ENCODE measurements at places on chromosomes 1 and 21.

- DNase-seq = no peak
Observed at GRCh38 chr1:50305808-50306207, 117.4 kb downstream of the DMRTA2 start.

DNA sequence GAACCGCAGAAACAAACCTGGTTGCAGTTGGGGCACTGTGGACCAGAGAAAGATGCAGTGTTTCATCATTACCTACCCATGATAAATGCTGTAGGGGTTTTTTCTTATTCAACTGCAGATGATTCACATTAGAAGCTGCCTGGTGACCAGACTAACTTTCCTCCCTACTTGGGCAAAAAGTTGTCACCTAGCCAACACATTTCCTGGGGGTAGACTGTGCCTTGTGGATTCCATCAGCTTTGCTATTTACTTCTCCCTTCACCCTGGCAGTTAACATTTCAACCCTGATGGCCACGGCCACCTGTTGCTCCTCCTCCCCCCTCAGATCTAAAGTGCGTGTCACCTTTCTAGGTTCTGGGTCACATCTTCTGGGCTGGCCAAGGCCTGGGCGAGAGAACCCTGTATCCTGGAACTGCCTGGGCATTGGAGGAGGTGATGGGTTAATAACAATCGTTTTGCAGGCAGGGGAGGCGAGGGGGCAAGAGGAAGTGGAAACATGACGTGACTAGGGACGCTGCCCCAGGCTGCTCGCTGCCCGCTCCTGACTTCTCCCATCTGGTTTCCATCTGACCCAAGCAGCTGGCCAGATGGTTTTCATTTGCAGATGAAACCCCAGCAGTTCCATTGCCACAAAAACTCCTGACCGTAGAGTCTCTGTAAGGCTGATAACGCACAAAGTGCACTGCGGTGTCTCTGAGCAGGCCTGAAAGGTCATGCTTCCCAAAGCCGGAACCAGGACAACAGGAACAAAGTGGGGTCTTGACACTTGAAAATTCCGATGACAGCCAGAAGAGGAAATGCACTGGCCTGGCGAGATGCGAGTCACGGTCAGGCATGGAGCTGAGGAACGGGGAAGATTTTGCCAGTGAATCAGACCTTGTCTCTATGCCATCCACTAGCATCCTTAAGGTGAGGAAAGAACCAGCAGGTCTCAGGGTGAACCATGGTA, 36.6 kb downstream of the CAPZB start:
- DNase-seq = peak; percentile 41

DNA sequence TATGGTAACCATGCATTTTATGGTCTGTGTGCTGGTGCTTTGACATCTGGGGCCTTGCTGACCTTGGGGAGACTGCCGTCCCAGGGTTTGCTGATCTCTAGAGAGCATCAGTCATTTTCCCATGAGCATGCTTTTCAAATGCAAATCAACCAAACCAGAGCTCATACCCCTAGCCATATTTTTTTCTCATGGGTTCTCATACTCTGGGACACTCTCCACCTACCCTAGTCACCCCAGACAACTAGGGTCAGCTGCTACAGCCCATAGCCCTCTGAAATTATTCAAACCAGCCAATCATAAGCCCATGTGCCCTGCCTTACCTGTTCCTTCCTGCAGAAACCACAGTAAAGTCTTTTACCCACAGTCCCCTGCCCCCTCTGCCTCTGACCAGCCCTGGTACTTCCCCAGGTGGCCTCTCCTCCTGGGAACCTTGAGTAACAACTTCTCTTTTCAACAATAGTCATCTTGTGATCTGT, 132.0 kb downstream of the MAP3K21 start:
- no peak for DNase-seq

DNA sequence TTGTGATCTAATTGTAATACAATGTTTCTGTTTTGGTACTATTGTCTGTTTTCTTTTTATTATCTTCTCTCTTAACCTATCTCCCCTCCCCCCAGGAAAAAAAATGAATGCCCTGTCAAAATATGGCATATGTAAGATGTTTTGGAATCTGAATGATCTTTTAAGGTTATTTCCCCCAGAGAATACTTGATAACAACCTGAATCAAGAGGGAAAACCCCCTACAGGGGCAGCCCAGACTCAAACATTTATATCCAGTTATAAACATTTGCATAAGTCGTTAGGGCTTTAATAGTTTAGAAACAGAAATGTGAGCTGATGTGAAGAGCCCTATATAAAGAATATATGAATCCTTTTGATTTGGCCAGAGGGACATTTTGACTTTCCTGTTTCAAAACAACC, 169.5 kb downstream of the VAV3 start:
- no peak for DNase-seq

GRCh38 chr1:204207136-204207616, 6.6 kb downstream of the GOLT1A start:
- DNase-seq = peak; percentile 84

GRCh38 chr1:50257940-50258685, 149.4 kb downstream of the ELAVL4 start:
- no peak for DNase-seq

GRCh38 chr1:88029142-88029541, 654.9 kb upstream of the PKN2 start:
- DNase-seq = peak; percentile 46

- DNase-seq = no peak
Observed at GRCh38 chr1:226956942-226957713, 17.0 kb downstream of the COQ8A start.

- DNase-seq = no peak
Observed at GRCh38 chr1:115827452-115828044, 13.4 kb downstream of the NHLH2 start.

GRCh38 chr1:109827466-109827865, 63.7 kb upstream of the EPS8L3 start:
- no peak for DNase-seq

- no peak for DNase-seq
Observed at GRCh38 chr21:42581993-42582786, 68.5 kb downstream of the SLC37A1 start.

DNA sequence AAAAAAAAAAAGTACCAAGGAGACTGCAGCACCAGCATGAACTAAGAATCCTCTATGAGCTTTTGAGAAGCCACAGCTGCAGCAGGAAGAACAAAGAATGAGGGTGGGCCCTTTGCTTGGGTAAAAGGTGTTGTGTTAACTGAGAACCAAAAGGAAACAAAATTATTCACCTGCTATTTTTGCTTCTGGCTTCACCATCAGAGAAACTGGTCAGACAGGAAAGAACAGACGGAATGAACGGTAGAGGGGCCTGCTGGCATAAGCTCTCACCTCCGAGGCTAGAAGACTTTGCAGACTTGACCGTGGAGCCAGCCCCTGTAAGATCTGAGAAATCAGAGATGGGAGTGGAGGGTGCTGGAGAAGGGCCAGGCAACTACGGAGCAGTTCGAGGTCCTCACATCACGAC, 27.6 kb downstream of the IL10RB start:
- DNase-seq = no peak

DNA sequence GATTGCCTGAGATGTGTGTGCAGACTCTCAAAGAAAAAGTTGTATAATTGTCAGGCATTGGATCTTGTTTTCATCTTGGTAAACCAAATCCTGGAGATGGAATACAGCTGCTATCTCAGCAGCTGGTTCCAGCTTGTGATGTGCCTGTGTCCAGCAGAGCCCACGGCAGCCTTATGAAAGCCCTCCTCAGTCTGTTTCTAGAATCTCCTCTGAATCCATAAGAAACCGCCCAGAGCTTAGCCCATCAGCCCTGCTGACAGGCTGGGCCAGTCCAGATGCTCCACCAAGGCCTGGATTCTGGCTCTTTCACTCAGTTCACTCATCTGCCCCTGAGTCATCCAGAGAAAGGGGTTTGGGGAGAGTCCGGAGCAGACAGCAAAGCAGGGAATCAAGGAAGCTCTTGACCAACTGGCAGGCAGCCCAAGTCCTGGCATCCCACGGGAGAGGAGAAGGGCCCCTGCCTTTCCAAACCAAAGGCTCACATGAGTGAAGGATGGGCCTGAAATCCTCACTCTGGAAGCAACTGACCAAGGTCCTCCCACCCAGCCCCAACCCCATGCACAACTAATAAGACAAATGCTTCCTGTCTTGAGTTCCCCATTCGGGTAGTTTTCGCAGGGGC, 45.7 kb downstream of the NAV1 start:
- DNase-seq = no peak

GRCh38 chr1:43637267-43637666, 12.7 kb upstream of the KDM4A start:
- DNase-seq = no peak

DNA sequence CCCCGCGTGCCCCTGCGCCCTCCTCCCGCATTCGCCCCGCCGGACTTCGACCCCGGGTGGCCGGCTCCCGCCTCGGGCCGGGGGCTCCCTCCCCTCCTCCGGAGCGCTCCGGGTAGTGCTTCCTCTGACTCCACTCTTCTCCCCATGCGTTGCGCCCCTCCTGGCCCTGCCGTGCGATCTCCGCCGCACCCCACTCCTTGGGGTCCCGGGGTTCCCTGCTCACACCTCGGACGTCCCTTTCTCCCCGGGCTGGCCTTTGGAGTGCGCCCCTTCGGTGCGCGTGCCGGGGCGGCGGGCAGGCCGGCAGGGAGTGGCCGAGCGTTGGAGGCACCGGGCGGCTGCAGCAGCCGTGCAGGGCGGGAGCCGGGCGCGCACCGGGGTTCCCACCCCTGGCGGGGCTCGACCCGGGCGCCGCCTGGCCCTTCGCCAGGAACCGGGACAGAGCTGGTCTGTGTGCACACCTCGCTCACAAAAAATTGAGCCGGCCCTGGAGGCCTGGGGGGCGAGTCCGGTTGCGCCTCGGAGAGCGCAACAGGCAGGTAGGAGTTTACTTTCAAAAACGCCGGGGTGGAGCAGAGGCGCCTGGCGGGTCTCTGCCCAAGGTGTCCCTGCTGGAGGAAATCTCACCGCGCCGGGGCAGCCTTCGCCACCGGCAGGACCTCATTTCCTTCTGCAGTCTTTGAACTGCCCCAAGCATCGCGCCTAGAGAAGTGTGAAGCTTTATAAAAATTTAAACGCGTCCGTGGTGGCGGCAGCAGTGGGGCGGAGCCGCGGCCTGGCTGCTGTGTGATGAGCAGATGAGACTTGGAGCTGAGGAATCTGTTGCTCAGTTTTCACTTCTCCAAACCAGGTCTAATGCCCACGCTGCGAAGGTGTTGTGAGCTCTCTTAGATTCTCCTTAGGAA, 650 bp downstream of the VANGL1 start:
- DNase-seq = peak; percentile 32

- DNase-seq = no peak
Observed at GRCh38 chr1:115768549-115768948, at the start of gene CASQ2. TSS of gene CASQ2 (minus strand) at chr1:115768714. CDS start at chr1:115768541, 173 bp downstream.

DNA sequence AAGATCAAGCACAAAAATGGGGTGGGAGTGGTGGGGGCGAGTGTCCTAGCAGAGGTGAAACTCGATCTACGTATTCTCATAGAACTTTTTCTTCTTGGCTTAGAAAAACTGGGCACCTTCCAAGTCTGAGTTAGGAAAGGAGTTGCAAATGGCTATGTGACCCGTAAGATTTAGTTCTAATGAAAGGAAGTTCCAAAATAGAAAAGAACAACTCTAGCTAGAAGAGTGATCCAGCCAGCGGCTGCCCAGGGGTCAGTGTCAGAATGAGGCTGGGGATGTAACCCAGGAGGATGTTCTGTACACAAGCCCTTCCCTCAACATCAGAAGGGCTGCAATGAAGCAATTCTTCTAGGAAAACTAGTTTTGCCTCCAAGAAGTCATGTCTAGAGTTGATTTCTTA, 5.2 kb downstream of the MTARC1 start:
- DNase-seq = no peak

DNA sequence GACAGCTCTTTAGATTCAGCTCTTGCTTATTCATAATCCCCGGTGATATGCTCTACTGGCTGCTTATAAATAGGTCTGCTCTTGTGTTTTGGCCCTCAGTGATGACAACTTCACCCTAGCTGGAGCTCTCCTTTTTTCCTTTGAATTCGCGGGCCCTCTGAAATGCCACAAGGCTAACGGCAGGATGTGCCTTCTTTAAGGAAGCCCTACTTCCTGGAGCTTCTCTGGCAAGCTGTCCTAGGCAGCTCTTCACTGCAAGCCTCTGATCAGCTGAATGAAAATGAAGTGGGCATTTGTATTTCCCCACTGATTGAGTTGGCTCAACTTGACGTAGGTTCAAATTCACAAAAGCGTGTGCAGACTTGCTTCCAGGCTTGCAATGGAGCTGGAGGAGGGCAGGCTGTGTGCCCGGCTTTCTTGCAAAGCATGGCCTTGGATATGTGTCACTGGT, 22.2 kb downstream of the SGIP1 start:
- no peak for DNase-seq

DNA sequence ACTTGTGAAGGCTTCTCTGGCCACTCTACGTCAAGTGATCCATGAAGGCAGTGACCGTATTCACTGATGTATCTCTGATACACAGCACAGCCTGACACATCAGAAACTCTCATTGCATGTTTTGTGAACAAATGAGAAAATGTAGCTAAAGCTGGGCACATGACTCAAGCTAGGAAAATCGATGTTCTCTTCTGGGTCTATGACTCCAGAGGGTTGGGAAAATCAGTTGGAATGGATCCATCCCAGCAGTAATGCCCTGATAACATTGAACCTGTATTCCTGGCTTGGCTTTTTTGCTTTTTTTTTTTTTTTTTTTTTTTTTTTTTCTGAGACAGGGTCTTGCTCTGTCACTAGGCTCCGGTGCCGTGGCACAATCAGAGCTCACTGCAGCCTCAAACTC, 395.7 kb downstream of the KCNH1 start:
- DNase-seq = no peak

GRCh38 chr1:172354291-172355274, 65.9 kb upstream of the C1orf105 start:
- no peak for DNase-seq

- DNase-seq = no peak
Observed at GRCh38 chr1:17795836-17796645, 40.9 kb downstream of the ACTL8 start.

Data from A549 (cell line).